ENCODE measurements at places on chromosomes 16 and 17.

DNA sequence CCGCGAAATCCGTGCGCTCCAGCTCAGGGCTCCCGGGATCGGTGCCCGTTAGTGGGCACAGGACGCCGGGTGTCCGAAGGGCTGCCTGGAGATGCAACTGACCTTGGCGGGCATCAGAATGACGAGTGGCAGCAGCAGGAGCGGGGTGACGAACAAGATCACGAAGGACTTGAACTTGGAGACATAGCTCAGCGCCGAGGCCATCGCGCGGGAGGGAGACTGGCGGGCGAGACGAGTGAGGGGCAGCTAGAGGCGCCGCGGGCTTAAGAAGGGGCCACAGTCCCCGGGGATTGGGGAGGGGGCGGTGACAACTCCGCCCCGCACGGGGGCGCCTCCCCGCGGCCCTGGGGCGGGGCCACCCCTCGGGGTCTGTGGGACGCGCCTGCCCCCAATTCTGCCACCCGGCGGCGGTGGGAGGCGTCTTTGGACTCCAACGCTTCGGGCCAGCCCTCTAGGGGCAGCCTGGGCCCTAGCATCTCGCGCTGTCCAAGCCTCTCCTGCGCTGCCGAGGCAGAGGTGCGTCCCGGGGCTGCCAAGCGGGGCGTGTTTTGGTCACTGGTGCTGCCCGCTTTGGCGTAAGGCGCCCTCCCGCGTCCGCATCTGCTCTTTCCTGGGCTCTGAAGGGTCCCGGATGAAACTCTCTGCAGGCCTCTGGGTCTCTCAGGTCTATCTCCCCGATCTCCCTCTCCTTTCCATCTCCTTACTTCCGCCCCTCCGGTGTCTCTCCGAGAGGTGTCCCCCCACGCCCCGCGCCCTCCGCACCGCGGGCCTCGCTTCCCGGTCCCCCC is at the start of gene SLC13A5:
Gene SLC13A5 (minus strand): TSS at position 240 of the 788 bp plus-strand sequence. CDS start 36 bp downstream, at position 204.
- DNase-seq: no peak

GRCh38 chr16:51120730-51121347 is 30.2 kb downstream of the SALL1 start:
- no peak for DNase-seq

- DNase-seq: no peak
Observed at GRCh38 chr16:66569131-66569530, 2.9 kb downstream of the CMTM1 start.

- DNase-seq: peak; percentile 30
Observed at GRCh38 chr17:1830288-1830687, 483 bp downstream of the RPA1 start.

DNA sequence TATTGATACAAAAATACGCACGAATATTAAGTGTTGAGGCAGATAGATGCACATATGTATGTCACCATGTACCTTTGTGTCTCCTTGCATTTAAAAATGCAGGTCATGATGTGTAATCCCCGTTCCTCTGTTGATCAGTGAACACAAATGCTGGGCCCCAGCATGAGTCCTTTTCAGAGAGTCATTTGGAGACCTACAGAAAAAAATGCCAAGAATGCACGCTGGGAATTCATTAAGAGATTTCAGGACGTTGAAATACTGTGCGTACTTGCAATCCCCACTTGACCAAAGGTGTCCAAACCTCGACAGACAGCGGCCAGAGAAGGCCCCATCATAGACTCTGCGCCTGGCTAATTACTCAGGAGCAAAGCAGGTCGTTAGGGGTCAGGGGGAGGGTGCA is 496.0 kb downstream of the MAF start:
- no peak for DNase-seq

DNA sequence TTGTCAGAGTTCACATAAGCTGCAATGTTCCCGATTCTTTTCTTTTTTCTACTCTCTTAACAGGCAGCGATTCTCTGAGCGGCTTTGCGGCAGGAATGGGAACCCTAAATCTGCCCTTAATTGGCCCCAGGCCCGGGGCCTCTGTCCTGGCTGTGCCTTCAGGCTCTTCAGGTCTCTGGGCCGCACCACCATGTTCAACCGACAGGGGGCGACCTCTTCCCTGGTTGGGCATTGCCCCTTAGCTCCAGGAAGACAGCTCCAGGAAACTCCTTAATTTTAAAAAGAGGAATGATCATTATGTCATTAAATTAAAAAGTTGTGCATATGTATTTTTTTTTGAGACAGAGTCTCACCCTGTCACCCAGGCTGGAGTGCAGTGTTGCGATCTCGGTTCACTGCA is 20.3 kb downstream of the CACNG5 start:
- DNase-seq: peak; percentile 13

GRCh38 chr16:78641433-78641832 is 542.0 kb downstream of the WWOX start:
- no peak for DNase-seq

- no peak for DNase-seq
Observed at GRCh38 chr17:67015001-67015400, 29.4 kb upstream of the CACNG1 start.

- no peak for DNase-seq
Observed at GRCh38 chr16:67879936-67880335, 4.7 kb upstream of the NRN1L start.

GRCh38 chr17:59002126-59002525 is 104.6 kb downstream of the TRIM37 start:
- DNase-seq: peak; percentile 30

GRCh38 chr16:50254072-50254471 is 12.3 kb upstream of the ADCY7 start:
- DNase-seq: no peak

DNA sequence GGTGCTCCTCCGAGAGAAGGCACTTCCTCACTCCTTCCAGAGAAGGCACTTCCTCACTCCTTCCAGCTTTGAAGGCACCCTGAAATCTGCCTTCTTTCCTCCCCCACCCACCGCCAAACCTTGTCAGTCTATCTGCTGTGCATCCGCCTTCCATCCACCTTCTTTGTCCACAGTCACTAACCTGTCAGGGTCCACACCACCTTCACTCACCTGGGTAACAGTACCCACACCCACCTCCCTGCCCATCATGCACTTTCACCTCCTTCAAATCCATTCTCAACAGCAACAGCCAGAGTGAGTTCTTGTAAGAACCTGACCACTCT is 5.2 kb downstream of the CCDC102A start:
- DNase-seq: no peak

DNA sequence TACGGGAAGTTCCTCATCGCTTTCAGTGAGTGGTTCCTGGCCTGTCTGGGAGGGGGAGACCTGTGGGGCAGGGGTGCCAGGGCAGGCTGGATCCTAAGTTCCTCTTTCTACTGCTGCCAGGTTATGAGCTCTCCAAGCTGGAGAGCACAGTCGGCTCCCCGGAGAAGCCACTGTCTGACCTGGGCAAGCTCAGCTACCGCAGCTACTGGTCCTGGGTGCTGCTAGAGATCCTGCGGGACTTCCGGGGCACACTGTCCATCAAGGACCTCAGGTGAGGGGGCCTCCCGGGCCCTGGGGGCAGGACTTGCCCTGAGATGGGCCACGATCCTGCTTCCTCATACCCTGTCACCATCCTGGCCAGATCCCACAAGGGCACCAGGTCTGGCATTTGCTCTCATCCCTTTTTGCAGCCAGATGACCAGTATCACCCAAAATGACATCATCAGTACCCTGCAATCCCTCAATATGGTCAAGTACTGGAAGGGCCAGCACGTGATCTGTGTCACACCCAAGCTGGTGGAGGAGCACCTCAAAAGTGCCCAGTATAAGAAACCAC is 5.1 kb downstream of the PRSS8 start:
- no peak for DNase-seq

DNA sequence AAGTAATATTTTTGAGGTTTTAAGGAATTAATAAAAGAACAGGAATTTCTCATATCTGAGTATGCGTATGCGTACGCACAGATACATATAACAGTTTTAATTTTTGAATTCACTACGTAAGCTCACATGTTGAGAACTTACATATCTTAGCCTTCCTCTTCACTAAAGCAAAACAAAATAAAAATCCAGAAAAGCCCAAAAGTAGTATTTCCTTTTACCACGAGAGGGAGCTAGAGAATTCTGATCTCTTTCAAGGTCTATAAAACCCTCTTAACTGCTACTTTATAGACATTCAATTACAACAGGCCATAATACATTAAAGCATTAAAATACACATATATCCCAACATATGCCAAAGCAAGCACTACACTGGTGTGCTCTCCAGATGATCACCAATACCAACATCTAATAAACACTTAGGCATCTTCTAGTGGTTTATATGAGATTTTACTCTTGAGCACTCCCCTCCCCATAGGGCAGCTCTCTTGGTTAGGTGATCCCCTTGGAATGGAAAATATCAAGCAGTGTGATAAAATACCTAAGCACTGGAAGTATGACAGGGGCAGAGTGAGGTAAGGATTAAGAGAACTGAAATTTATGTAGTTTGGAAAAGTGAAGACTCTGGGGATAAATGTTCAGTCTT is 94.0 kb downstream of the SKAP1 start:
- DNase-seq: peak; percentile 85

DNA sequence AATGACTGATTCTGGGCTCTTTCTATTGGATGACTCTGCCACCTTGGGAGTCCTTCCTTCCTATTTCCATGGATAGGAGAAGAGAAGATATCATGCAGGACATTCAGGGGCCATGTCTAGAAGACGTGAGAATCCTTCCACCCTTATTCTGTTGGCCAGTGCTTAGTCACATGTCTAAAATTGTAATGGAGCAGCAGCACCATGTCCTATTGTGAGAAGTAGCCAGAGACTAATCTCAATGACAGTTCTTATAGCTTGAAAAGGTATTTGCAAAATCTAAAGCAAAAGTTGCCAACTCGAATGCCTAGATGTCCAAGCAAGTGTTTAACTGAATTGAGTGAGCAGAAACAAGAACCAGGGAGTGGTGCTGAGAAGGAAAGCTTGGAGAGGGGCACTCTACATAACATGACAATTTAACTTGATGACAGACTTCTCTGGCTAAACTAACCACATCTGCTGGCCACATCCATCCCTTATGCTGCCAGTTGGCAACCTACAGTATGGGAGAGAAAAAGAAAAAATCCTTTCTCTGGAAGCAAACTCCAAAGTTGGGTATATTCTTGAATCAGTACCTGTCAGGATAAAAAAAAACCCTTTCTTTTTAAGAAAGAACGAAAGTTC is 225.7 kb downstream of the CDH13 start:
- no peak for DNase-seq

DNA sequence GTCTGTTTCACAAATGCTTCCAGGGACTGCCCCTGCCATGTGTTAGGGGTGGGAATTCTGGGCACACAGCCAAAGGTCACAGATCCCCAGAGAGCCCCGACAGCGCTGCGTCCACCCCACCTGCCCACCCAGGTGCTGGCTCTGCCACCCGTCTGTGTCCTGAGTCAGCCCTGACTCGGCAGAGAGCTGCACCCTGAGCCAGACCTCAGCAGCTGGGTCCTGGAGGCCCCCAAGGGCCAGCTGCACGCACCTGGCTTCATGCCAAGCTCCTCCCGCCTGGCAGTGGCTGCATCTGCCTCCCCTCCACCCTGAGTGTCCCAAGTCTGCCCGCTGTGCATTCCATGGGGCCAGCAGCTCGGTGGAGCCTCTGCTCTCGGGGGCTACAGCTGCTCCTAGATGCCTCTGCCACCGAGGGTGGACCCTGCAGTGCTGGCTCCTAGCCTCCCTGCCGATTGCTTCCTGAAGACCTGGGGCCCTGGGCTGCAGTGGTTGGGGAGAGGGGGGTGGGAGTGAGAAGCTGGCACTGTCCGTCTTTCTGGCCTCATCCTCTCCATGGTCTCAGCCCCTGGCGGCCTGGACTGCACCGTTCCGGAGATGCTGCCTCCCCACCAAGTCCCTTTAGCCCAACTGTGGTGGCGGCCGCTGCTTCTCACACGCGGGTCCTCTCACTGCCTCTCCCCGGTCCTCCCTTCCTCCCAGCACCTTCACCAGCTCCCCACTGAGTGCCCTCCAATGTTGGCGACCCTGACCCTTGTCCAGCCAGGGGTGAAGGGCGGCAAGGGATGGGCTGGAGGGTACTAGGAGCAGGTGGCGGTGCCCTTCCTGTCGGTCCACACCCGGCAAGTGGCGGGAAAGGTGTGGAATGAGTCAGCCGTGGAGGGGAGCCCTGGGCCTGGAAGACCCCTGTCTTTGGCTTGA is 3.0 kb downstream of the SECTM1 start:
- peak; percentile 84 for DNase-seq

GRCh38 chr16:1772362-1772907 is at the start of gene EME2:
Gene EME2 (plus strand): TSS chr16:1772810. CDS start chr16:1773228, 418 bp downstream.
- peak; percentile 83 for DNase-seq

DNA sequence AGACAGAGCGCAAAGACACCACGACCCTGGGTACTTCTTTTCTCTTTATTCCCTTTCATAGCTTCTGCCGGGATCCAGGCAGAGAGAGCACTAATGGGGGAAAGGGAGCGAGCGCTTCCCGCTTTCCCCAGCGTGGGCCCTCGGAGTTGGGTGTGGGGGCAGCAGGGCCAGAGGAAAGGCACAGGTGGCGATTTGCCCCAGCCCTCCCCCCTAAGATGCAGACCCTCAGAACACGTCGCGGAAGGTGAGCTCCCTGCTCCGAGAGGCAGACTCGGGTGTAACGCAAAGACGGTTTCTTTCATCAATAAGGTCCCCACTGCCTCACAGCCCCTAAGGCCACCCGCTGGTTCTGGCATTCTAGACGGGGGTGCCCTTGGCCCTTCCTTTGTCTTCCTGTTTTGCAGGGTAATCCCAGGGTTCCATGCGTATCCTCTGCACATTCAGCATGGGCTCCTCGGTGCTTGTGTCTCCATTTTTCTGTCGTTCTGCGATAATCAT is 570 bp upstream of the NME3 start:
- DNase-seq: peak; percentile 49

DNA sequence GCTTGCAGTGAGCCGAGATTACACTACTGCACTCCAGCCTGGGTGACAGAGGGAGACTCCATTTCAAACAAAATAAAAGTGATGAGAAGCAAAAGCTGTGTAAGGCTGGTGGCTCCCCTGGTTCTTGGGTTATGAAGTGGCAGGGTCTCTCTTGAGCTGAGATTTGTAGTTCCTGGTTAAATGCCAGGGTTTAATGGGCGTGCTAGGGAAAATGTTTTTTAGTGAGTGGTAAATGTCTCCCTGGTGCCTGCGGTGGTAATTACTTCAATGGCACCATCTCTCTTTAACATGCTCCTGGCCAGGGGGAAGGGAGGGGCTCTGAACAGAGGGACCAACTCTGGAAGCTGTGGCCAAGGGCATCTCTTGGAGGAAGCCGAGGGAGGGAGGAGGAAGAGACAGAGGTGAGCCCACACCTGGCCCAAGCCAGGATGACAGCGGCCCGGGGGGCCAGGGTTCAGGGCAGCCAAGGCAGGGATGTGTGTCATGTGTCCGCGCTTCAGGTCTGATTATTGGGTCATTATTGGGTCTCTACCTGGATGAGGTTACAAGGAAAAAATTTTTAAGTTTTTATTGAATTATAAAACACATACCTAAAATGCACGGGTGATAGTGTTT is 17.8 kb upstream of the RPL38 start:
- no peak for DNase-seq

- no peak for DNase-seq
Observed at GRCh38 chr17:42472709-42473521, 14.2 kb downstream of the ATP6V0A1 start.

- DNase-seq: no peak
Observed at GRCh38 chr16:54591816-54592246, 305.2 kb upstream of the IRX3 start.

GRCh38 chr17:19738757-19739156 is 9.3 kb downstream of the ALDH3A1 start:
- no peak for DNase-seq

GRCh38 chr16:7351610-7352510 is 19.2 kb downstream of the RBFOX1 start:
- no peak for DNase-seq

- no peak for DNase-seq
Observed at GRCh38 chr17:4579678-4580077, 4.7 kb upstream of the SMTNL2 start.

- DNase-seq: no peak
Observed at GRCh38 chr17:4834681-4835020, 1.5 kb downstream of the MINK1 start.

Measured in NAMALWA (cell line).